ENCODE measurements at places on chromosomes 1 and 21.

DNA sequence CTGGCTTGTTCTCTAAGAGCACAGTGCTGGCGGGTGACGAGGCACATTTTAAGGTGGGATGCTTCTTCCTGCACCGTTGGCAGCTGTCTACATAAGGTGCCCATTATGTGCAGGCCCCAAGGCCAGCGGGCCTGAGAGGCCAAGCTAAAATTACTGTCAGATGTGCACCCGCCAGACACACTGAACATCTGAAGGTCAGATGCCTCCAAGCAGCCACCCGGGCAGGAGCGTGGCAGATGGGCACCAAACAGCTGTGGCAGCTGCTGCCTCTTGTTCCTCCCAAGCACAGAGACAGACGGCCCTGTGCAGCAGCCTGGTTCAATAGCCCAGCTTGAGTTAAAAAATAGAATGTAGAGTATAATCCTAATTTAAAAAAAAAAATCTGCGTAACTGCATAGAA is 211.9 kb upstream of the EDN2 start:
- DNase-seq, result no peak

- DNase-seq, result no peak
These were observed 97.8 kb upstream of the CSF3R start for GRCh38 chr1:36580524-36580923.

DNA sequence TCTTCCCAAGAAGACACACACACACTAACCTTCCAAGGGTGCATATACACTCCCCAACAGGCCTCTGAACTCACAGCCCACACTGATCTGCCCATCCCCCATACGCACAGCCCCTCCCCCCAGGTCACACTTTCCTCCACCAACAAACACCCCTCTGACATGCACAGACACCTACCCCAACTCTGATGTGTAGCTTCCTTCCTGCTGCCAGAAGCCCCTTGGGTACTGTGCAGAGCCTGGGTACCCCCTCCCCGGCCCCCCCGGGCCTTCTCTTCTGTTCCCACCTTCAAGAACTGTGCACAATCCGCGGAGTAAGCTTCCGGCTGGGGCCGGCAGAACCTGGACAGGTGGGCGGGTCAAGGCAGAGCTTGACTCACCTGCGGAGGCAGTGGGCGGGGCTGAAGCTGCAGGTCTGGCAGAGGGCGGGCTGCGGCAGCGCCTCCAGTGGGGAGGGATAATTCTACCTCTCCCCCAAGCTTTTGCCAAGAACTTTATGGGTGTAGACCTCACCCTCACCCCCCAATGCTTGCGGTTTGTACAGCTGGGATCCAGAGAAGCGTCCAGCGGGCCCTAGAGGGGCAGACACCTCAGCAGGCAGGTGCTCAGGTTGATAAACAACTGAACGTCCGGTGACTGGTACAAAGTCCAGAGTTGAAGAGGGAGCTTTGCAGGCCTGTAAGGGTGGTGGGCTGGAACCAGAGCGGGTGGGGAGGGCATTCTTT is at the start of gene C1orf210:
TSS of gene C1orf210 (minus strand) at position 313 of the 722 bp plus-strand sequence. CDS start 2,311 bp downstream, outside the sequence.
- DNase-seq, result no peak

DNA sequence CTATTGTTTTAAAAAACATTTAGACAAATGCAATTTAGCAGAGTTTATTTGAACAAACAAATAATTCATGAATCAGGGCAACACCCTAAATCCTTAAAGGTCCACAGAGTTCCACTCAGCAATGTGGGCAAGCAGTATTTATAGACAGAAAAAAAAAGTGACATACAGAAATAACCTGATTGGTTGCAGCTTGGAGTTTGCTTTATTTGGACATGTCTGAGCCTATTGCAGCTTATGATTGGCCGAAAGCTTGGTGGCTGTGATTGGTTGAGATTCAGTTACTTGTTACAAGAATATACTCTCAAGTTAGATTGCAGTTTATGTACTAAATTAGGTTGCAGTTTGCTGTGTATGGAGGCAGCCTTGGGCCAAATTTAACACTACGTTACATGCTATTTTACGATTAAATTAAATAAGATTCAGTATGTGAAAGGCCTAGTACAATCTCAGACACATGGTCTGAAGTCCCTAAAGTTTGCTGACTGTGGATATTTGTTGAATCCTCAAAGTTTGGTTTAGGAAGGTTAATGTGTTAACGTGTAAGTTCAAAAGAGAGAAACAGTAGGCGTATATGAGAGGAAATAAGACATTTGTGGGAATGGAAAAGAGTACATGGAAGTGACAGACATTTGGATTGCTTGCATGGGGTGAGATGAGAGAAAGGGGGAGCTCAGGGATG is 6.9 kb upstream of the CAMSAP2 start:
- no peak for DNase-seq

DNA sequence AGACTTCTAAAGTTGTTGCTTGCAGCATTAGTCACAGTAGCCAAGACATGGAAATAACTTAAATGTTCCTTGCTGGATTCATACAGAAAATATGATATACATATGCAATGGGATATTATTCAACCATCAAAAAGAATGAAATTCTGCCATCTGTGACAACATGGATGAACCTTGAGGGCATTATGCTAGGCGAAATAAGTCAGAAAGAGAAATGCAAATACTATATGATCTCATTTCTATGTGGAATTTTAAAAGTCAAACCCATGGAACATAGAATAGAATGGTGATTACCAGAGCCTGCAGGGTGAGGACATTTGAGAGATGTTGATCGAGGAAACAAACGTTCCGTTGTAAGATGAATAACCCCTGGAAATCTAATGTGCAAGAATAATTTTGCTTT is 43.0 kb downstream of the CRB1 start:
- no peak for DNase-seq

DNA sequence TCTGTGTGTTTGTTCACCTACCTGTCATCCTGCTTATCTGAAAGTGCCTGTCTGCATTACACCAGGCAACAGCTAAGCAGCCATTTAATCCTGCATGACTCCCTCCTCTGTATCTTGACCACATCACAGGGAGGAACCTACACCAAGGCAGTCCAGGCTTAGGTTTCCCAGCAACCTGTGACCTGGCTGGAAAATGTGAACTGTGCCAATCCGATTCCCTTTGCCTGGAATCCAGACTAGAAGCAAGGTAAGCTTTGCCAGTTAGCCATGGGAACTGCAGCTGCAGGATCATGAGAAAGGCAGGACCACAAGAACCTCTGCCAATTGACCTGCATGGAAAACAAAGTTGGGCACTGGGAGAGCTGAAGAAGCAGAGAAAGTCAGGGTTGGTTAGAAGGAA is 6.3 kb upstream of the ATP1B1 start:
- DNase-seq, result no peak

DNA sequence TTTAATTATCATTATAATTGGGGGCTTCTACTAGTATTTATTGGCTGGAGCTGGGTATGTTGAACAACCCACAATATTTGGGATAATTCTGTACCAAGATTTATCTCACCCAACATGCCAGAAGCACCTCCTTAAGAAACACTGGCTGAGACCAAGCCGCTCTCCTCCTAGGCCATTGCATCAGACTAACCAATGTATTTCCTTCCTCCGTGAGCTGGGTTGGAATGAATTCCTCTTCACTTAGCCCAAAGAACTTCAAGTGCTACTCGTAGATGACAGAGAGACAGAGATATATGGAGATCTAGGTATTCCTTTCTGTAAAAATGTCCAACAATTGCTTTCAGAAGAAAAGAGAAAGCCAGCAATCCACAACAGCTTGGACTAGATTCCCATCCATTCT is 87.2 kb upstream of the ETS2 start:
- no peak for DNase-seq

DNA sequence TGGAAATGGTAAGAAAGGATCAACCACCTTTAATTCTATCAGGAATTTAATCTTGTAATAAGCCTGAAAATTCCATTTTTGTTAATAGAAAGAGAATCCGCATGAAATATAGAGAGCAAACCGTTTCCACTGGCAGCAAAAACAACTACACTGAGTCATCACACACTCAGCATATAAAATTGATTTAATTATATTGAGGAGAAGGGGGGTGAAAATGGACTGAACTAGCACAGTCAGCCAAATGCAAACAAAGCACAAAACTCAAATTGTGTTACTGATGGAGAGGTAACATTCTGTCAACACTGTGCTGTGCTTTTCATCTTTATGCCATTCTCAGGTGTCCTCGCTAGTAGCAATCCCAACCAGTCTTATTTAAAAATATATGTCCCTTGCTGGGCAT is 1583.9 kb downstream of the MRPL39 start:
- DNase-seq, result no peak

GRCh38 chr1:6412896-6413295 is 6.8 kb downstream of the HES2 start:
- DNase-seq, result no peak

DNA sequence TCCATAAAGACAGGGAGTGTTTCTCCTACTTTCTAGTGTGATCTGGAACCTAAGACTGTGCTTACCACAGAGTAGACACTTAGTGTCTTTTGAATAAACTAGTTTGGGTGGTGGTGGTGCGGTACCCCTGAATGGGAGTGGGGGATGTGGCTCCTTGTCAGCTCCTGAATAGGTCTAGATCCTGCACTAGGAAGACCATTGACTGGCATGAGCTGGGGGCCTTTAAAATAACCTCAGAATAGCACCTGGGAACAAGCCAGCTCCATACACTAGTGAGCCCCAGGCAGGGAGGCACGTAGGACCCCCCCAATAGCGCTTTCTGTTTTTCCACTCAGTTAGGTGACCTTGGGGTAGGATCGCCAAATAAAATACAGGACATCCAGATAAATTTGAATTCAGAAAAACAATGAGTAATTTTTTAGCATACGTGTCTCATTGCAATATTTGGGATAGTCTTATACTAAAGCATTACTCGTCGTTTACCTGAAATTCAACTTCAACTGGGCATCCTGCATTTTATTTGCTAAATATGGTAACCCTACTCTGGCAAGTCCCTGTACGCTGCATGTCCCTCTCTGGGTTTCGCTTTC is 45.6 kb downstream of the AZIN2 start:
- DNase-seq, result no peak

DNA sequence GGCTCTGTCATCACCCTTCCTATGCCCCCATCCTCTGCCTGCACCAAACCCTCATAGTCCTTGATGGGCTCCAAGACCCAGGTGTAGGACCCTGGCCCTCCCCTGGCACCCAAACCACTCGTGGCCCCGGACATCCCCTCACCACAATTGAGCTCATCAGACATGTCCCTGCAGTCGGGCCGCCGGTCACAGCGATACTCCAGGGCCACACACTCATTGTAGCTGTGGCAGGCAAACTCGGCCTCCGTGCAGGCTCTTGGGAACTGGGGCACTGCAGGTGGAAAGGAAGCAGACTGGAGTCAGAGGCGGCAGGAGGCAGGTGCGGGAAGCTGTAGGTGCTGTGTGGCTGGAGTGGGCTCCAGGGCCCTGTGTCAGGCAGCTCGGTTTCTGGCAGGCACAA is 49.3 kb downstream of the HSPG2 start:
- DNase-seq, result no peak

DNA sequence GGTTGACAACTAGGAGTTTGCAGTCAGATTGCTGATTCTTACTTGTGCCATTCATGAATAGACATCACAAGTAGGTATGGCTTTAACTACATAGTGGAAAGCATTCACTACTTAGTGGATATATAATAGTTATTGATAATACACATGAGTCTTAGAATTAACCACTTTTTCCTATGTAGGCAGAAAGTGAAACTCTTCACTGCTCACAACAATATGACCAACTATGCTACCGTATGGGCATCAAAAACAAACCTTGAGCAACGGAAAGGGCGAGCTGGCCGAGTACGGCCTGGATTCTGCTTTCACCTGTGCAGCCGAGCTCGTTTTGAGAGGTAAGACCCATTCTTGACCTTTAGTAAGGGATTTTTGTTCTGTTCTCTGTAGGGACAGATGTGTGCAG is 38.7 kb downstream of the DHX9 start:
- no peak for DNase-seq

- no peak for DNase-seq
These were observed 100.2 kb upstream of the GREM2 start for GRCh38 chr1:240712014-240712731.

GRCh38 chr1:224238756-224239155 is 55.7 kb downstream of the DEGS1 start:
- DNase-seq, result no peak

DNA sequence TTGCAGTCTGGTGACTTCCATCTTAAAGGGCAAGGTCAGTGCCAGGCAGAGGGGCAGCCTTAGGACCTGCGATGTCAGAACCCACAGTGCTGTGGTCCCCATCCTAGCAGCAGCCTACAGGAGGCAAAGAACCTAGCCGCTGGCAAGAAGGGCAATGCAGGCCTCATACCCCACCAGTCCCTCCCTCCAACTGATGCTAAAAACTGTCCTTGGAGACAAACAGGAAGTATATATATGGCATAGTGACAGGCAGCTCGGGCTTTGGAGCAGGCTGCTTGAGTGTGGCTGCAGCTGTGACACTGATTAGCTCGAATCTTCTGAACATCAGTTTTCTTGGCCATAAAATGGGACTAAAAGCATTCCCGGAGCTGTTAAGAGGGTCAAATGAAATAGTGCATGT is 156.0 kb upstream of the VAMP3 start:
- DNase-seq, result no peak

GRCh38 chr1:246779561-246780175 is 55.5 kb downstream of the SCCPDH start:
- no peak for DNase-seq

- no peak for DNase-seq
These were observed 517.2 kb upstream of the B3GALT2 start for GRCh38 chr1:193703655-193704054.

- peak; percentile 64 for DNase-seq
These were observed 184.2 kb downstream of the ETS2 start for GRCh38 chr21:38989745-38990423.

DNA sequence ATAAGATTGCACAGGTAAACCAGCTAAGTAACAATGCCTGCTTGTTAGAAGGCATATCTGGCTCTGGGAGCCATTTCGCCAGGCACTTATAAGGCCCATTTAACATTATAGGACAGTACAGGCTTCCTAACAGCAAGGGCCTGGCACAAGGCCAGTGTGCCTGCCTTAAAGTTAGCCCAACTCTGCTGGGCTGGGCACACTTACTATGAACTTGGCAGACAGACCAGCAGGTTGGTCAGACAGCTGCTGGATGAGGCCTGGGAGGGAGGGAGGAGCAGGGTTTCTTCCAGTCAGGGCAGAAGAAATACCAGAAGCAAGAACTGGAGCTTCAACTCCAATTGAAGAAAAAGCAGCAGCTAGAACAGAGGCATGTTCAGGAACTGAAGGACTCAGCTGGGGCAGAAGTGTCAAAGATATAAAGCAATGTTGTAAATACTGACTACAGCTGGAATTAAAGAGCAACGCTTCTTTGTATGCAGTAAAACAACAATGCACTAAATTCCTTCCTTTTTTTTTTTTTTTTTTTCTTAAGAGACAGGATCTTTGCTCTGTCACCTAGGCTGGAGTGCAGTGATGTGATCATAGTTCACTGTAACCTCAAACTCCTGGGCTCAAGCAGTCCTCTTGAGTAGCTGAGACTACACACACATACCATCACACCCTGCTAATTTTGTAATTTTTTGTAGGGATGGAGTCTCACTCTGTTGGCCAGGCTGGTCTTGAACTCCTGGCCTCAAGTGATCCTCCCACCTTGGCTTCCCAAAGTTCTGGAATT is 4.9 kb downstream of the CACHD1 start:
- DNase-seq, result no peak

DNA sequence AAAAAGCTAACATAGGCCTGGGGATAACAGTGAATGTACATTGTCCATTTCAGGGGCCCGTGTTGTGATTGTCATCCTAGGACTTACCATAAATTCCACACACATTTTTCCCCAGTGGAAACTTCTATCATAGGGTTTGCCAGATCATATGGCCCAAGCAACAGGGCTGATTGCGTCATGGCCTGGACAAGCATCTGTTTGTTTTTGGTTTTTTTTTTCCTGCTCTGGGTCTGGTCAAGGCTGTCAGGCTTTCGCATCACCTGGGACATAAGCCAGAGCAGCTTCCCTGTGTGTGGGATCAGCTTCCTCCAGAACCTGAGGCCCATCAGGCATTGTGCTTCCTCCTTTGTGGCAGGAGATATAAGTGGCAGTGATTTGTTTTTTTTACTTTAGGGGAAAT is 598.5 kb upstream of the USP24 start:
- DNase-seq, result no peak
